ENCODE measurements at places on chromosomes 11 and 22.

DNA sequence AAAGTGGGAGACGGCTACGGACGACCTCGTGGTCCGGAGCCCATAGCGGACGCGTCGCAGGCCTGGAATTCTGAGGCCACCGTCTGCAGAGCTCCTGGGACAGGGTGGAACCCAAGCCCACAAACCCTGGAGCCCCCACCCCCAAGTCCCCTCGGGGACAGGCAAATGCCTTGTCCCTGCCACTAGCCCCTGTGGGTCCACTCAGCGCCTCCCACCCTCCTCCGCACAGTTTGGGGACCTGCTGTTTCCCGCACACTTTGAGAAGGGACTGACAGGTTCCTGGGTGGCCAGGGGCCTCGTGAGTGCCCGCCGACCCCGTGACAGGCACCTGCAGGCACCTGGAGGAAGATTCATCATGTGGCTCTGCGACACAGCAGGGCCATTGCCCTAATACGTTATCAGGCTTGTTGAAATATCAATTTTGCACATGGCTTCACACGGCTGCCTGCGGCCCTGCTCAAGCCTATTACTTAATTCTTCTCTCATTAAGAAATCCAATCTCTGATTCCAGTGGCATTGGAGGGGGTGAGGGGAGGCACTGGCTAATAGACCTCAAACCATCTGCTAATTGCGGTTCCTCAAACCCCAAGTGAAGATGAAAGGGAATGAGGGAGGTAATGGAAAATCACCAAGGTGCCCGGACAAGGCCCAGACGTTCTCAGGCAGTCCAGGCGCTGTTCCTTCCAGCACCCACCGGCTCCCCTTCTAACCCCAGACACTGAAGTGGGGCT is 672.5 kb downstream of the BRD1 start:
- no peak for DNase-seq

- no peak for DNase-seq
These were observed 236.8 kb upstream of the NCAM1 start for GRCh38 chr11:112724496-112724790.

DNA sequence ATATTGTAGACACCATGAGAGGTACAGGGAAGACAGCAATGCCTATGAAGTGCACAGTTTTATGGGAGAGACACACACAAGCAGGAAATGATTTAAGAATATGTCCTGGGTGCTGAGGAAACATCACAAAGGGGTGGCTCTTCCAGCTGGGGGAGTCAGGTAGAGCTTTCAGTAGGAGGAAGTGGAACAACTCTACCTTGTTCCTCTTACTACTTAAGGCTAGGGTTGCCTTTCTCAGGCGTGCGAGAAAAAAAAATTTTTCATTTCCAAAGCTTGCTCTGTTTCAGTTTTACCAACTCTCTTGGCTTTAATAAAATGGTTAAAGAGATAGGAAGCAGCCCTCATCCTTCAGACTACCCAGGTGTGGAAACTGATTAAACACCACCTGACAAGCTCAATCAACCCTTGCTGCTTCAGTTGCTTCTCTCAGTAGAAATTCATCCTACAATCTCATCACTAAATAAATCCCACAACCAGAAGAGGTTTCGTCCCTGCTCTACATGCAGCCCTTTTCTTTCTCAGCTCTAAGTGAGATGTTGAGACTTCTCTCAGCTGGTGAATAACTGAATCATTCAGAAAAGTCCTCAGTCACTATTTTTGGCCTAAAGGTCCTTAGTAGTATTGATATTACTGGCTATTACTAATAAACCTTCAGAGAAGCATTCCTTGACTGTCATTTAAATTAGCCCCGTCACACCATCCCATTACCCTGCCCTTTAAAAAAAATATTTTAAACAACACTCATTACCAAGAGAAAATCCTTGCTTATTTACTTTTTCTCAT is 5.9 kb downstream of the ABTB2 start:
- DNase-seq, result no peak

DNA sequence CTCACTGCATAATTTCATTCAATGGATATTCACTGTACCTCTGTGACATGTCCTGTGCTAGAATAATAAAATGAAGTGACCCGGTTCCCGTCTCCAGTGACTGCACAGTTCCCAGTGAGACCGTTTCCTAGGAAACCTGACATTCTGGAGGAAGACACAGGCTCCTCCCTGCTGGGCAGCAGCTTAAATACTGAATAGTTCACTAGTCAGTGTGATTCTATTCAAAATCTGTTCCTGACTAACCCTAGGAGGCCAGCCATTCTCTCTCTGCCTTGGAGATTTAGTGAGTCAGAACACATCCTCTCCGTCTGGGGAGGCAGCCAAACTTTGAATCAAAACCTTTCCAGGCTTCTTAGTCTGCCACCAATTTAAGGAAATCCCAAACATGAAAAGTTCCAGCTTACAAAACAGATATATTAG is 11.3 kb downstream of the TRIM66 start:
- peak; percentile 90 for DNase-seq

Data from cerebellar nuclear complex (tissue), 1 donor.